ENCODE measurements at places on chromosomes 16 and 17.

DNA sequence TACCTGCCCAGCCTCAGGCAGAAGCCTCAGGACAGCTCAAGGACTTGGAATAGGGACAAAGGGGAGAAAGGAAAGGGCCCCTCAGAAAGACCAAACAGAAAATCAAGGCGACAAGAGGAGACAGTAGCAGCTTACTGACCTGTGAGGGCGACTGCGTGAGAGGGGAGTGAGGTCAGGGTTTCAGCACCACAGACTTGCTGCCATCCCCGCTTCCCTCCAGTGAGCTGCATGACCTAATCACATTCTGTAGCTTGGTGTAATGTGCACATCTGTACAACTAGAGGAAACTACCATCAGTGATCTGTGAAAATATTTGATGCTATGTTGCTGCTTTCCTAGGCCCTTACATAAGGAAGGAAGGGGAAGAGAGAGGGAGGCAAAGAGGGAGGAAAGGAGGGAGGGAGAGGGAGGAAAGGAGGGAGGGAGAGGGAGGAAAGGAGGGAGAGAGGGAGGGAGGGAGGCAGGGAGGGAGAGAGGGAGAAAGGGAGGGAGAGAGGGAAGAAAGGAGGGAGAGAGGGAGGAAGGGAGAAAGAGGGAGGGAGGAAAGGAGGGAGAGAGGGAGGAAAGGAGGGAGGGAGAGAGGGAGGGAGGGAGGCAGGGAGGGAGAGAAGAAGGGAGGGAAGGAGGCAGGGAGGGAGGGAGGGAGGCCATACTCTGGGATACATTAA, 404.9 kb upstream of the CDH5 start:
- DNase-seq, result no peak

DNA sequence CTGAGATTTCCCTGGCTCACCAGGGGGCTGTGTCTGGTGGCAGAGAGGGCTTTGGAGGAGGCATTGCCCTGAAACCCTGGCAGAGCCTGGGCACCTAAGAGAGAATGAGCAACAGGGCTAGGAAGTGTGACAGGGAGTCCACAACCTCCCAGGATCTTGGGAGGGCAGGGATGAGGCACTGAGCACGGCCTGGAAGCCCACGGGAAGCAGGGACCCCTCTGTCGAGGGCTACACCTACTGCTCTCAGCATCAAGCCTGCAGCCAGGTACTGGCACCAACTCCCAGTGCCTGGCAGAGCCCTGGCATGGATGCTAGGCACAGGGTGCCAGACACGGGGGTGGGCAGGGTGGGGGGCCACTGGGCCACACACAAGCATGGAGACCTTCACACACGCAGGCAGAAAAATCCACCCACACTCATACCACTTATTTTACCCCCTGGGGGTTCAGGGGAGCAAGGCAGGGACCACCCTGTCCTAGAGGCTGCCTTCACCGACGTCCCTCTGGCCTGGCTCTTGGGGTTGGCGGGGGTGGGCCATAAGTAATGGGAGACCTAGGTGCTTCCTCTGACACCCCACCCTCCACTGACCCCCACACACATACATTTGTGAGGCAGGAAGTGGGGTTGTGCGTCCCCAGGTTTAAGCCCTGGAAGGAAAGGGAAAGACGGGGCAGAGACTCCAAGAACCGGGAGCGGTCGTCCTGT, 970 bp upstream of the HSD11B2 start:
- DNase-seq, result no peak

GRCh38 chr17:44084131-44084538, 13.6 kb downstream of the G6PC3 start:
- DNase-seq, result no peak

- no peak for DNase-seq
These were observed 13.3 kb downstream of the WIPI1 start for GRCh38 chr17:68443972-68444464.

- DNase-seq, result peak; percentile 66
These were observed 7.1 kb downstream of the CTRB1 start for GRCh38 chr16:75225678-75226515.

- DNase-seq, result no peak
These were observed 101.3 kb downstream of the HAPSTR1 start for GRCh38 chr16:9192746-9193145.

- DNase-seq, result no peak
These were observed 3.7 kb downstream of the TADA2A start for GRCh38 chr17:37410357-37410756.

DNA sequence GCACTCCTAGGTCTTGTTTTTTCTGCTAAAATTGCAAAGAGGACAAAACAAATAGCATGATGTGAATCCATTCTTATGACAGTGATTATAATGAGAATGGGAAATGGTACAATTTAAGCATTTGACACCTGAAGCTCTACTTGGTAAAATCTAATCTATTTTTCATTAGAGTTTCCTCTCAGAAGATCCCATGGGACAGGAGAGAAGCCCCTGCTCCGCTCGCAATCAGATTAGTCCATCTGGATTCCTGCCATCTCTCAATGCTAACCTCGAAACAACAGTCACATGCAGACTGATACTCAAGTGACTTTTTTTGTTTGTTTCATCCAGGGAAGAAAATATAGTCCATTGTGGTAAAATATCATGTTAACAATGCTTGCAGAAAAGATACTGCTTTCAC, 107.4 kb upstream of the TOM1L1 start:
- DNase-seq, result no peak

- DNase-seq, result no peak
These were observed 41.0 kb downstream of the TOM1L2 start for GRCh38 chr17:17931159-17931558.

GRCh38 chr17:42760652-42761581, at the start of gene RAMP2:
RAMP2 (plus strand) TSS chr17:42761227; CDS start chr17:42761262, 35 bp downstream.
- peak; percentile 66 for DNase-seq

- no peak for DNase-seq
These were observed 3.9 kb upstream of the SLC12A3 start for GRCh38 chr16:56861092-56861610.

DNA sequence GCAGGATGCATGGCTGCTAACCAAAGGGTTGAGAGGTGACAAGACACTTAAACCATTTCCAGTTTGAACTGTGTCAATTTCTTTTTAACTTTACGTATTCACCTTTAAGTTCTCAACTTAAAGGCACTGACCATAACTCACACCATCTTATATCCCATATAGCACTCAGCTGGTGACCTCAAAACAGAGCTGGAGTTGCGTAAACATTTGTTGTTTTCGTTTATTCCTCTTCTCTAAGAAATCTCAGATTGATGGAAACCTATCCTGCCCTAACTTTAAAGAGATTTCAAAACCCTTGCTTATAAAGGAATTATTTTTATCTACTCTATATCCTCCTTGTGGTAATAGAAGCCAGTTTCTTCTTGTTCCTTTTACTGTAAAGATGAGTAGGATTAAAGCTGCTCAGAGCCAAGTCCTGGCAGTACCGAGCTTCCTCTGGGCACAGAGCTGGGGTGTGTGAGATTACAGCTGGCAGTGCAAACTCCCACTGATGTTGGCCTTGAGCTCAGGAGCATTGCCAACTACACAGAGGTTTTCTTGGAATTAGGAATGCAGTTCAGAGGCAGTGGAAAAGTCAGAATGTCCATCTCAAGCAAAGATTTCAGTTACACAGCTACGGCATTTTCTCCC, 1.3 kb downstream of the KCTD2 start:
- DNase-seq, result no peak

DNA sequence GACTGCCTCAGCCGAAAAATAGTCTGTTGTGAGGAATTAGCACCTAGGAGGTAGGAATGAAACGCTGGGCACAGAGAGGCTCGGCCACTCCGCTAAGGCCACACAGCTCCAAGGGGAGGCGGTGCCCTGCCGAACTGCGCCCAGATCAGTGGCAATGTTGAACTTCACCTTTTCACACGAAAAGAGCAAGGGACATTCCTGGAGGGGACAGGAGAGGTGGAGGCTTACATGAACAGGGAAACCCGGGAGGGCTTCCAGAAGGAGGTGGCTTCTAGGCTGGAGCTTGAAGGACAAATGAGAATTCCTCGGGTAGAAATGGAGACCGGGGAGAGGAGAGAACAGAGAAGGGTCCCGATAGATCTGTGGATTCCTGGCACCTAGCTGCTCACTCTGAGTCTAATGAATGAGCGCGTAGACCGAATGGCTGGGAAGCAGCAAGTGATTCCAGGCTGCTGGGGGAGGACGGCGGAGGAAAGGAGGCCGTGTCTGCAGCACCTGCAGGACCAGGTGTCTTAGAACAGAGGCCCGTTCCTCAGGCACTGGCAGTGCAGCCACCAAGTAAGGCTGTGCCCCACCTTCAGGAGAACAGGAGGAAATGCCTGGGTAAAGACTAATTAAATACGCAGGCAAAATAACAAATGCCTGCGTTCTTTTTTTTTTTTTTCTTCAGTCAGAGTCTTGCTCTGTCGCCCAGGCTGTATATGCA, 722 bp upstream of the SLC38A10 start:
- DNase-seq, result no peak

GRCh38 chr16:28603381-28604185, 6.3 kb downstream of the SULT1A1 start:
- DNase-seq, result no peak

- no peak for DNase-seq
These were observed 245.5 kb downstream of the STX8 start for GRCh38 chr17:9330141-9330540.

- DNase-seq, result no peak
These were observed 166.5 kb downstream of the HS3ST3A1 start for GRCh38 chr17:13435230-13435629.

- DNase-seq, result no peak
These were observed 22.5 kb downstream of the SLC38A10 start for GRCh38 chr17:81272616-81273015.

GRCh38 chr16:11032000-11032921, 87.9 kb downstream of the CLEC16A start:
- no peak for DNase-seq

DNA sequence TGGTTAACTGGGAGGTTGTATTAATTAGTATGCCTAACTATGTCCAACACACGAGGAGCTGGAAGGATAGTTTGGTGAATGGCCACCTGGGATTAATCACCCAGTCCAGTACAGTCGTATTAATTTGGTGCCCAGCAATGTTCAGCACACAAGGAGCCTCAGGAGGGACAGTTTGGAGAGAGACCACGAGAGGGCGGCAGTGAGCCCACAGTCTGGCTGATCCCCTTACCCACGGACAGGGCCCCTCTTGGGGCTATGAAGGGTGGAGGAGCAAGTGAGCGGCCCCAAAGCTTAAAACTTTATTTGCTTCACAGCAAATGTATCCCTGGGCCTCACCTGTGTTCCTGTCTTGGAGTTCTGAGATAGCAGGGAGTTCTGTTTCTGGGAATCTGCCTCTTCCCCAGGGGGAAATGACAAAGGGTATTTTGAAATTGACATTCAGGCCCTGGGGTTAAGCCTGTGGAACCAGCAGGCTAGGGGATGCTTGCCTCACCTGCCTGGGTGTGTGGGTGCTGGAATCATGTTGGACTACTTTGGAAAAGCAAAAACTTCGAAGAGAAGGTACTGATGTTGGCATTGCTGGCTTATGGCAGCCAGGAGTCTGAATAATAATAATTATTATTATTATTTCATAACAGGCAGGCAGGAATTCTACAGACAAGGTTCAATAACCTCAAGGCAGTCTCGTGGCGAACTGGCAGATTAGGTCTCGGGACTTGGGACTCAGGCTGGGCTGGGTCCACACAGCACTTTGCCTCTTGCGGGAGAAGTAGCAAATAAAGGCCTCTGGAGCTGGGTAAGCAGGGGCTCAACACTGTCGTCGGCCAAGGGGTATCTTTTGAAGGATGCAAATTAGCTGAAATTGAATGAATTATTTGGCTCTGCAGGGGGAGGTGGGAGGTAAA, 227.6 kb upstream of the ASIC2 start:
- no peak for DNase-seq

DNA sequence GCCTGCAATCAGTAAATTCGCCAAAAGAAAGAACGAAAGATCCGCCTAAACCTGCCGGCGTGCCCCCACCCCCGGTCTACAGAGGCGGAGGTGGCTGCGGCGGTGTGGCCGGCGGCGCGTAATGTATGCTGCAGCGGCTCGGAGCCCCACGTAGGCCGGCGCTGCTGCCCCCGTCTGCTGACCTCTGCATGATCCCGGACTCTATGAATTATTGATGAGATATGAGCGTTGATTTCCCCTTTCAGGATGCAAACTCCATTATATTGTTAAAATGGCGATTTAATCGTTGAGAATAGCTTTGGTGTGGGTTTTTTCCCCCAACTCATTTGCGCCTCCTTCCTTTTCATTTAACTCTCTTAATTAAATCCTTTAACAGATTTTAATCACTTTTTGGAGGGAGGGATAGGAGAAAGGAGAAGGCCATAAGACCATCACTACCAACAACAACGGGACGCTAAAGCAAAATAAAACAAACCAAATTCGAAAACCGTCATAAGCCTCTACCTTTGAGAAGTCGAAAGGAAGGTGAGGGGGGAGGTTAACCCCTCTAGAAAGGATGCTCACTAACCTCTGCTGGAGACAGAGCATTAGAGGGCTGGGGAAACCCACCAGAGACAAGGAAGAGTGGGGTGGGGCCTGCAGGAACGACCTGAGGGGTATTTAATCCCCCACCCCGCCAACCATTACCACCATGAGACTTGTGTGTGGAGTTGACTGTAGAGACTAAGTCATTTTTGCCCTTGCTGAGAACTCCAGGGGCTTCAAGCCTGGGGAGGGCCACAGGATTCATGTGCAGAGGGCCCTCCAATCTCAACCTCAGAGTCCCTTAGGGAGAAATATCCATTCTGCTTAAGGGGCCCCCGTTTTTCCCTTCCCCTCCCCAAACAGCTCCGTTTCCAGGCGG, 3.4 kb downstream of the HOXB3 start:
- no peak for DNase-seq

- no peak for DNase-seq
These were observed 263.5 kb upstream of the AXIN2 start for GRCh38 chr17:65824901-65825300.
